ENCODE measurements at places on chromosomes 16 and 17.

DNA sequence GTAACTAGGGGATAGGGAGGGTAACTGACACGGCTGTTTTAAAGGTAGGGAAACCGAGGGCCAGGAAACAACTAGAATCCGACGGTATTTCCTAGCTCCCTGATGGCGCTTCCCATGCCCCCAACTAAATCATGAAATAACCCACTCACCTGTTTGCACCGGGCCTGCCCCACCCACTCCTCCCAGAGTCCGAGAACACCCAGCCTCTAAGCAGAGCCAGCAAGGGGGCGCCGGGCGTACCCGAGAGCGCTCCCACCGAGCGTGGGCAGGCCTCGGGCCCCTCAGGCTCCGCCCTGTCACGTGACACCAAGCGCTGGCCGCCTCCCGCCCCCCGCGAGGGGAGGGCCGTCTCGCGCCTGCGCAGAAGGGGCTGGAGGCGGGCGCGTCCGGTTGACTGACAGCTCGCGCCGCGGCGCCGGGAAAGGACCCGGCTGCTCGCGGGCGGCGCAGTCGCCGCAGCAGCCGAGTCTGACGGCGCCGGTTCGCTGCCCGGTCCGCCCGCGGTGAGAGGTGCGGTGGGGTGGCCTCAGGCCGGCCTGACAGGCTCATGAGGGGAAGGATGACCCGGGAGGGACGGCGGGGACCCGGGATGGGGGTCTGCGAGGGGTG, at the start of gene KIAA0513:
Gene KIAA0513, plus strand, starts transcription at position 447 of the 609 bp plus-strand sequence. CDS start 39,277 bp downstream, outside the sequence.
- DNase-seq: no peak

DNA sequence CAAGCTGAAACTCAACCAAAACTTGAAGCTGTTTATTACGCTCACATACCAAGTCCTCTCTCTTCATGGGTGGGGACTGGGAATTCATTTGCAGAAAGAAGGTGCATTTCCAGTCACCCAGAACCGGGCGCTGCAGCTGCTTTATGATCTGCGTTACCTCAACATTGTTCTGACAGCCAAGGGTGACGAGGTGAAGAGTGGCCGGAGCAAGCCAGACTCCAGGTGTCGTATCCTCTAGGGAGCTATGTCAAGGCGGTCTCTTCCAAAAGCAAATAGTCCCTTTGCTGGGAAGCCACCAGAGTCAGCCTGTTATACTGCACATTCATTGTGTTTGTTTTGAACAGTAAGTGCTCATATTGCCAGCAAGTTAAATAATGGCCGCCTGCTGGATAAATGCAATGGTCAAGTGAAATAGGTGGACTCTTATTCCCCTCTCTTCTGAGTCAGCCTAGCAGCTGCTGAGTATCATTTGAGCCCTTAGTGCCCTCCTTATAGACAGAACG, 12.7 kb downstream of the COG1 start:
- DNase-seq: no peak

GRCh38 chr16:1435921-1436697, 5.2 kb downstream of the PERCC1 start:
- no peak for DNase-seq

- no peak for DNase-seq
These were observed 9.8 kb downstream of the RHOT1 start for GRCh38 chr17:32152130-32152529.

GRCh38 chr17:3647769-3648555, 11.4 kb downstream of the CTNS start:
- DNase-seq: no peak

GRCh38 chr16:89048090-89048725, 45.4 kb upstream of the ACSF3 start:
- DNase-seq: no peak

DNA sequence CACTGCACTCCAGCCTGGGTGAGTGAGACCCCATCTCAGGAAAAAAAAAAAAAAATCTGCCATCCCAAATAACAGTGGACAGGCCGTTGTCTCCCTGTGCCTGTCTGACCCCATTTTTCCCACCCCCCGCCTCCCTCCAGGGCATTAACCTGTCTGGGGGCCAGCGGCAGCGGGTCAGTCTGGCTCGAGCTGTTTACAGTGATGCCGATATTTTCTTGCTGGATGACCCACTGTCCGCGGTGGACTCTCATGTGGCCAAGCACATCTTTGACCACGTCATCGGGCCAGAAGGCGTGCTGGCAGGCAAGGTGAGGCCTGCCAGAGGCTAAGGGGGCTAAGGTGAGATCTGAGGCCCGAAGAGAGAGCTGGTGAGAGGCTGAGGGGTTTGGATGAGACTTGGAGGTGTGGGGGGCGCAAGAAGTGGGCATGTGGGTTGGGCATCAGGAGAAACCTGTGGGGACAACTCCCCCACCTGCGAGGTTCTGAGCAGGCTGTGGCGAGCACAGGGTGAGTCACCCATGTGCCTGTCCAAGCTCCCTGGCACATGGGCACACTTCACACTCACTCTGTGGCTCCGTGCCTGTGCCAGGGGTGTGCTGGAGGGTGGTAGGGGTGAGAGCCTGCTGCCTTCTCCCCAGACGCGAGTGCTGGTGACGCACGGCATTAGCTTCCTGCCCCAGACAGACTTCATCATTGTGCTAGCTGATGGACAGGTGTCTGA, 34.7 kb downstream of the ANKRD40 start:
- DNase-seq: no peak

- DNase-seq: no peak
These were observed 203.6 kb downstream of the HS3ST4 start for GRCh38 chr16:25895380-25895779.

GRCh38 chr17:82386881-82387704, 15.5 kb downstream of the UTS2R start:
- DNase-seq: no peak

DNA sequence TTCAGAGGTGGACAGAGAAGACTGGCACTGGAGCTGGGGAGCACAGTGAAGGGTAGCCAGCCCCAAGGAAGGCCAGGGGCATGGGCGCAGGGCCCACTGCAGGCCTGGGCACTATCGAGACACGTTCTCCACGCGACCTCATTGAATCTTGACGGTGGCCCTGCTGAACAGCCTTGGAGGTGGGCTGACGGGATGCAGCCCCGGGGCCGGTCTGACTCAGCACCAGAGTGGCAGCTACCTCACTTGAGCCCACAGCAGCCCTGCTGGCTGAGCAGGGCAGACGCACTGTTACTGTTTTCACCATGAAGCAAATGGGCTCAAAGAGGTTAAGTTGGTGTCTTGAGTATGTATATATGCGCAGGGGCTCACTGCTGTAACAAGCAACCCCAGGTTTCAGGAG, 78.8 kb upstream of the FOXF1 start:
- no peak for DNase-seq

GRCh38 chr17:82031885-82032627, 578 bp downstream of the RAC3 start:
- no peak for DNase-seq

DNA sequence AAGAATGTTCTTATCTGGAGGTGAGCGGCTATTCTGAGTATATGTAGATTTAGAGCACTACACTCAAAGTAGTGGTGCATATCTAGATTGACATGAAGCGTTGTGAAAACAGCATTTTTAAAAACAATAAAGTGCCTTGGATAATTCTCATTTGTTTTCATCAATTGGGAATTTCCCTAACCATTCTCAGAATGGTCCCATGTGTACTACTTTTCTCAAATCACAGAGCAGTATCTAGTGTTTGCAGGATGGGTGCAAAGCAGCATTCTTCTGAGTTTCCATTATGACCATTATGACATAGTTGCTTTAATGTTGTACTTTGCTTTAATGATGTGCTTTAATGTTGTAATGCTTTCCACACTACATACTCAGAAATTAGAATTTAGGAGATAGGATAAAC, 16.2 kb upstream of the BCAS3 start:
- no peak for DNase-seq

GRCh38 chr17:56678249-56679114, 85.0 kb downstream of the NOG start:
- DNase-seq: no peak

DNA sequence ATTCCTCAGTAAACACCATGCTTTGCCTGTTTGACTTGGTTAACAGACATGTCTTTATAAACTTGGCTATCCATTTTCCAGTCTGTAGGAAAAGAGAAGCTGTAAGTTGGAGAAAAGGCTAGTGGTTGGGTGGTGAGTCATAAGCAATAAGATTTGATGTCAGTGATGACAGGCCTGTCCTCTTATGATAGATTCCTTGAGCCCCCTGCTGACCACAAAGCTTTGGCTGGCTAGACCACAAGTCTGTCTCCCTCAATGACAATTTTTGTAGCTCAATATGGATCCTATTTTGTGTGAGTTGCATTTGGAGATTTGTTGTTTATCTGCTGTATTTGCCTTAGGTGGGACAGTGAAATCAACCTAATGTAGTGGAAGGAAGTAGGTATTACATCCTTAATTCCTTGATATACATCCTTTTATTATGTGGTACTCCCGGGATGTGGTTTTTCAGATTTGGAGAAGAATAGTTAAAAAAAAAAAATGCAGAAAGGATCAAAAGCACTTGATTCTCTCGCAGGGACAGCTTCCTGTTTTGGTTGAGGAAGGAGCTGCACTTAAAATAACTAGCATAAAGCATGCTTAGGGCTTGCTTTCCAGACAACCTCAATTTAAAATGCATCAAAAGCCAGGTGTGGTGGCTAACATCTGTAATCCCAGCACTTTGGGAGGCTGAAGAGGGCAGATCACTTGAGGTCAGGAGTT, 67.4 kb downstream of the SIAH1 start:
- peak; percentile 24 for DNase-seq

GRCh38 chr16:22031483-22032083, 23.7 kb downstream of the MOSMO start:
- no peak for DNase-seq

GRCh38 chr17:19384723-19385391, 2.1 kb downstream of the MFAP4 start:
- no peak for DNase-seq

DNA sequence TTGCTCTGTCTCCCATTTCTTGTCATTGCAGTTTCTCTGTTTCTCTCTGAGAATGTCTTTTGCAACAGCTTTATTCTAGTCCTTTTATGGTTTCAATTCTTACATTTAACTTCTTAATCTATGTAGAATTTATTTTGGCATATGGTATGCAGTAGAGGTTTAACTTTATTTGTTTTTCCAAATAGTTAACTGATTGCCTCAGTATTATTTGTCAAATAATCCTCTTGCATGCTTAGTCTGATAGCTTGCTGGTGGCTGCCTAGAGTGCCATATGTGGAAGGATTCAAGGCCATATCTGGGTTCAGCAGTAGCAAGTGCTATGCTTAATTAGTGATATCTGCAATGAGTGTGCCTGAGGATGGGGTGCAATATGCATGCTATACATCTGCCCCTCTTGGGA, 6.9 kb downstream of the SNTB2 start:
- no peak for DNase-seq

DNA sequence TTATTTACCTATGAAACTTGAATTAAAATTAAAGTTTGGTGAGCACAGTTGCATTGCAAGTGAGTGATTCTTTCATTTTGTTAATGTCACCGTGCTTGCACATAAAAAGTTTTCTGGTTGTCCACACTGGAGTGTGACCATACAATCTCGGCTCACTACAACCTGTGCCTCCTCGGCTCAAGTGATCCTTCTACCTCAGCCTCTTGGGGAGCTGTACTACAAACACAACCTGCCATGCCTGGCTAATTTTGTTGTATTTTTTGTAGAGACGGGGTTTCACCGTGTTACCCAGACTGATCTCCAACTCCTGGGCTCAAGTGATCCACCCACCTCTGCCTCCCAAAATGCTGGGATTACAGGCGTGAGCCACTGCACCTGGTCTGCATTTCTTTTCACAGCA, 50.1 kb upstream of the ADCY7 start:
- no peak for DNase-seq

DNA sequence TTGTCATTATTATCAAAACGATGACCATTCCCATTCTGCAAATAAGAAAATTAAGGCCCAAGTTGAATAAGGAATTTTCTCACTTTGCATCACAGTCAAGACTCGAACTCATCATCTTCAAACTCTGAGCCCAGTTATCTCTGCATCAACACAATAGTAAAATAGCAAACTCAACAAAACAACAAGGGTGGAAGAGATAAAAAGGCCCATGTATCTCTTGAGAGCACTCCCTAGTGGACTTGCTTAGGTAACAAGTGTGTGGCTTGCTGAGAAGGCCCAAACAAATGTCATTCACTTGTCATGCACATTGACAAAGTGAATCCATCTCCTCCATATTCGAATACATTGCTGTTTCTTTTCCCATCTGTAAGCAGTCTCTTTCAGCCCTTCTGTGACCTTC, 412.0 kb upstream of the MAF start:
- no peak for DNase-seq

GRCh38 chr17:38890410-38890746, 20.5 kb downstream of the LASP1 start:
- DNase-seq: no peak

GRCh38 chr16:79444572-79444971, 156.0 kb downstream of the MAF start:
- no peak for DNase-seq

- DNase-seq: peak; percentile 24
These were observed 91.1 kb downstream of the NLK start for GRCh38 chr17:28133562-28133970.

Data from AG04449 (cell line).